Astrocyte of the spinal cord (primary cell): ENCODE measurements at places on chromosomes 4 and X.
A peak's percentile ranks its signal among the peaks of the same experiment; 100 is the strongest.

- DNase-seq, result no peak
Observed at GRCh38 chrX:15451913-15452312, 41.2 kb downstream of the PIR start.

- peak; percentile 66 for DNase-seq
Observed at GRCh38 chr4:55303760-55304165, 42.3 kb upstream of the SRD5A3 start.

GRCh38 chr4:41746440-41747229, 1.9 kb downstream of the PHOX2B start:
- DNase-seq, result no peak

DNA sequence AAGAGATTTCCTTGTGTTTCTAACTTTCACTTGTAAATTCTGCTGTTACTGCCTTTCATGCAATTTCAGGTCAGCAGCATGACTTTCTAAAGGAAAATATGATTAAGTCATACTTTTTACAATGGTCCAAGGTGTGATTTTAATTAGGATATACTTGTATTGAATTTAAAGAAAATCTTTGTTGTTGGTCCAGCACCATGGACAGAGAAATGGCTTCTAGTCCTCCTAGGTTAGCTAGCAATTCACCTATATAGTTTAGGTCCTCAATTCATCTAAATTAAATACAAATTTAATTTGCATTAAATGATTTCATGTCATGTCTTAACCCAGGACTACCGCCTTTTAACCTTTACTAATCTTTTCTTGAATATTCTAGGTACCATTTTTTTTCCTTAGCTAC, 304.9 kb upstream of the RPS6KA3 start:
- peak; percentile 6 for DNase-seq

DNA sequence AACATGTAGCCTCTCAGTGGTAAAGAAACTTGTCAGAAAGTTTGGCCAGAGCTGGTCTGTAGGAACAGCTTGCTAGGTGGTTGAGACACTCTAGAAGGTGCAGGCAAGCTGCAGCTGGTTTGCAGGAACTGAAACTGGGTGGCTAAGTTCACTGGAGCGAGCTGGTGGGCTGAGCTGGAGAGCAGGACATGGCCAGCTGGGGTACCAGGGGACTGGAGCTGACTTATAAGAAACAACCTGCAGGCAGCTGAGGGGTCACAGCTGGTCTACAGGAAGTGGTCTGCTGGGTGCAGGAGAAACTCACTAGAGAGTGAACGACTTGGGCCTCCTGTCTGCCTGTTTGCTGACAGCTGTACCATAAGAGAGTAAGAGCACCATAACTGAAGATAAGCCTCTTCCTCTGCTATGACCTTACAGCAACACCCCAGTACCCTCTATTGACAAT, 157.1 kb upstream of the LNX1 start:
- no peak for DNase-seq

GRCh38 chrX:25726539-25726938, 411.6 kb upstream of the MAGEB18 start:
- peak; percentile 22 for DNase-seq

DNA sequence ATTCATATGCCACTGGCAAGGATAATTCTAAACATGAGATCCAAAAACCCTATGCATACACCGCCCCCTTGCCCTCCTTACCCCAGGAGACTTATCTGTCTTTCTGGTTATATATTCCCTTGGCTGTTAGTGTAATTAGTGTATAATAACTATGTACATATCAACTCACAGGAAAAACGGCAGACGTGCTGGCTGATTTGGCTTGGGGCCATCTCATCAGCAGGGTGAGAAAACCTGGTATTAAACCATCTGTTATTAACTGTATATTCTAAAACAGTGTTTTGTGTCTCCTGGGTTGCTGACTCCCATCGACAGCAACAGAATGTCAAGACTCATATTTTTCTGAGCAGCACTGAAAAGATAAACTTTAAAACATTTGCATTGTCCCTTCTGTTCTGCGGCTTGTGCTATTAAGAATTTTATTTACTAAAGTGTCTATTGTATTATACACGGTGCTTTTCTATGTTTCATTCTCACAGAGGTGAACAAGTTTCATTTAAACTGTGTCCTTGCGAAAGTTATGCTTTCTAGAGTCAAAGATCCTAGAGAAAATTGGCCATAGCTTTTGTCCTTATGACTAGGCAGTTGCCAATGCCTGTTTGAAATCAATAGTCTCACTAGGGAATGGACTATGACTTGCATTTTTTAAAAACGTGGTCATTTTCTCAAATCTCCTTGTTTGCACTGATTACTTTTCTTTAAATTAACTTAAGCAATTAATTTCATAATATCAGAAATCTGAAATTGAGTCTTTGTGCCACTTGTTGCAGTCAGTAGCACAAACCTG, 211.5 kb upstream of the MID1 start:
- no peak for DNase-seq

DNA sequence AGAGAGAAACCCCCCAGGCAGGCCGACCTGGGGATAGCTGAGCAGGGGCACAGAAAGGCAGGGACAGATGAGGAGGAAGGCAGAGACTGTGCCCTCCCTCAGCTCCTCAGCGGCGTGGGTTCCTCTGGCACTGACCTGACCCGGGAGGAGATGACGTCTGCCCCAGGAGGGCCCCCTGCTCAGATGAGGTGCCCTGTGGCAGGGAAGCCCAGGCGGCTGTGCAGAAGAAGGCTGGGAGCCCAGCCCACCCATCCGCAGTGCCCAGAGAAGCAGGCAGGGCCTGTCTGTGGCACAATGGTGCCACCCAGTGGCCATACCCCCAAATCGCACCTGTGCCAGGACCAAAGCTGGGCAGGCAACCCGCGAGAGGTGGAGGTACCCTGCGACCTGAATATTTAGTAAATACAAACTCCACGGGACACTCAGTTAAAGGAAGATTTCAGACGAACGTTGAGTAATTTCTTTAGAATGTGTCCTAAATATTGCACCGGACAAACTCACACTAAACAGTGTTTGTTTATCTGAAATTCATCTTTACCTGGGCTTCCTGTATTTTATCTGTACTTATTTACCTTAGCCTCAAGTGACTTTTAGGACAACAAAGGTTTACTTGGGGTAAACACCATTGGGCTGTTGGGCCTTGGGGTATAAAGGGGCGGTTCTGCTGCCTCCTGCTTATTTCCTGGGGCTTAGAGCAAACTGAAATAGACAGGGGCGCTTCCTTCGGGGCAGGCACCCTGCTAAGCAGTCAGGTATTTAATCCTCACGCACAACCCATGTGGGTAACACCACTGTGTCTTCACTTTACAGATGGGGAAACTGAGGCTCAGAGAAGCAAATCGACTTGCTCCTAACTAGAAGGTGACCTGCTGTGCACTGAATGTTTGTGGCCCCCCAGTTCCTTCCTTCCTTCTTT, 46.5 kb upstream of the HMX1 start:
- DNase-seq, result peak; percentile 16

DNA sequence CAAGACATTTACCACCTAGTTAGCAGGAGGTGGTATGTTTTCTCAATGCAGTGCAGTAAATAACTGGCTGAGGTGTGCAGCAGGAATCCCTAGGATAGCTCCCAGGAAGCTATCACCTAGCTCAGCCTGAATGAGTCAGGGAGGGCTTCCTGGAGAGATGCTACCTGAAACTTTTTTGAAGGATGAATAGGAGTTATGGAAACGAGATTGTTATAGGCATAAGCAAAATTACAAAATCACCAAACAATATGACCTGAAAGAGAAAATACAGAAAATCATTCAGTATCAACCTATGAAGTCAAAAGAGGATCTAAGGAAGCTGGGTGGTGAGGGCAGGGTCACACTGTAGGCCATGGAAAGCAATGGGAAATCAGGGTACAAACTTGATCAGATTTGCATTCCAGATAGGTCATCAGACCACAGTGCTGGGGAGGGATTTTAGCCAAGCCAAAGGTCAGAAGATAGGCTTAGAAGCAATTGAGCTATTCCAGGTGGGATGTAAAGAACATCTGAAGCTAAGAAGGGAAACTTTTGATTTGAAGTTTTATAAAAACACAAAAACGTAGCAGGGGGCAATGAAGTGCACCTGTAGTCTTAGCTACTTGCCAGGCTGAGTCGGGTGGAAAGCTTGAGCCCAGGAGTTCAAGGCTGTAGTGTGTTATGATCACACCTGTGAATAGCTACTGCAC, 11.3 kb downstream of the AREG start:
- no peak for DNase-seq

DNA sequence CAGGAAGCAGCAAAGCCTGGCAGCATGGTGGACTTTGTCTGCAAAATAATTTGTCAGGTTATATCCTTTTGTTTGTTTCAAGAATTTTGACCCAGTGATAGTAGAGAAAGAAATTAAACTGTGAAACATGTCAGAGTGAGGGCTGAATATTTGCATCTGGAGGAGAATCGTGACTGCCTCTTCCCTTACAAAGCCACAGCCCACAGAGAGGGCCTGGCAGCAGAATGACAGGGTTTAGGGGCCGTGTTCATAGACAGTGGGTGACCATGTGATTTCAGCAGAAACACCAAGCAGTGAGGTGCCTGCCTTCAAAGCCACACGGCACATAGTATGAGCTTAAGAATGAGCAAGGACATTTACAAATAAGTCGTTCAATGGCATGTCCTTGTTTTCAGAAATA, 24.4 kb upstream of the PLAC8 start:
- DNase-seq, result no peak

DNA sequence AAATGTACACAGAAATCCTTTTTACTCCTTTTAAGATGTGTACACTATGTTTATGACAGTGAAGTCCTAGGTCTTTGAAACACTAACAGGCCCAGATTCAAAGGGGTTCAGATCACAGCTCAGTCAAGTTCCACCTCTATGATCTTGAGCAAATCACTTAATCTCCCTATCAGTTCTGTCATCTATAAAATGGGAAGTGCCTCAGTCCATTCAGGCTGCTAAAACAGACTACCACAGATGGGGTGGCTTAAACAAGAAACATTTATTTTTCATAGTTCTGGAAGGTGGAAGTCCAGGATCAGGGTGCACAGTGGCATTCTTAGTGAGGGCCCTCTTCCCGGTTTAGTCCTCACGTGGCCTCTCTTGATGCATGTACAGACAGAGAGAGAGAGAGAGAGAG, 117.1 kb downstream of the CORIN start:
- DNase-seq, result no peak

DNA sequence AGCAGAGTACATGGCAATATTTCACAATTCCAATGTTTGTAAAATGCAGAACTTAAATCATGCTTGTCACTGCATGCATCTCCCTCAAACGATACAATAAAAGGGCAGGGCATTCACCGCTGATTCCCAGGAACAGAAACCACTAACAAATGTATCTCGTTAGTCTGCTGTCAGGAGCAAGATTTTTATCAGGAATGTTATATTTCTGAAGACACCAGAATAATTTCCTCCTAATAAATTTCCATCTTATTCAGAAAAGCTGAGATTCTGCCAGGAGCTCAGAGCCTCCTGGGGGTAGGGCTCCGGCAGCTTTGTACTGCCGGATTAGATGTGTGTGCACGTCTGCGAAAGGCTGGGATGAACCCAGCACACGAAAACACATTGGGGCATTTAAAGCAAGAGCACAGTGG, 54.0 kb upstream of the LDB2 start:
- DNase-seq, result peak; percentile 7

- DNase-seq, result peak; percentile 57
Observed at GRCh38 chrX:136694431-136695087, 46.6 kb downstream of the CD40LG start.

GRCh38 chr4:170872794-170873193, 783.0 kb upstream of the AADAT start:
- no peak for DNase-seq

GRCh38 chr4:99824070-99824599, 7.5 kb downstream of the DAPP1 start:
- DNase-seq, result no peak

GRCh38 chrX:153411255-153411987, at the start of gene ZFP92:
Gene ZFP92, plus strand, starts transcription at chrX:153411472. Its CDS starts 6,851 bp downstream, at chrX:153418323.
- DNase-seq, result no peak

- DNase-seq, result no peak
Observed at GRCh38 chr4:170008371-170008770, 17.8 kb downstream of the MFAP3L start.

DNA sequence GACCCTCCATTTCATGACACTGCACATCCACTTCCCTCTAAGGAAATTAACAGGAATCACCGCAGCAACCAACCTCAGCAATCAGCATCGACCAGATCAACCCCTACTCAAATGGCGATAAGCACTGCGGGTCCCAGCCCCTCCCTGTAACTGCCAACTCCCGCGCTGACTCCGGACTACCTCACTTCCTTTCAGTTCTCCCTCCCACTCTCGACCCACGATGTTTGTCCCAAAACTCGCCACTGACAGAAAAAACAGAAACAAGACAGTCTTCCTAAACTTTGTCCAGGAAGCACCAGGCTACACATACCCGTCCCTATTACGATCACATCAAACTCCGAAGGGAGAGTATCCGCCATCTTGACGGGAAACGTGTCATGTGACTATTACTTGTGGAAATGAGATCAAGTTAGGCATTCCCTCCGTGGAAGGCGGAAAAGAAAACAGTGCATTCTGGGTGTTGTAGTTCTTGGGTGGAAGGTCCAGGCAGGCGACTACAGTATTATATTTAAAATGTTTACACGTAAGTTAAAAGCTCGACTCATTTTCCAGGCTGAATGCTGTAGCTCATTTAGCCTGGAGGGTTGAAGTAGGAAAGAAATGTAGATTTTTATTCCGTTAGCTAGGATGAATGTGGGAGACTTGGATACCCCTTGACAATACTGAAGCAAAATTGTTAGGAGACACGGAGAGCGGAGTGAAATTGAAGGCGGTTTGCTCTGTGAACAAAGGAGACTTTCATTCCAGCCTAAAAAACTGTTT, at the start of gene CHM:
CHM (minus strand) TSS at position 385 of the 762 bp plus-strand sequence; CDS start at position 359, 26 bp downstream.
- peak; percentile 89 for DNase-seq

DNA sequence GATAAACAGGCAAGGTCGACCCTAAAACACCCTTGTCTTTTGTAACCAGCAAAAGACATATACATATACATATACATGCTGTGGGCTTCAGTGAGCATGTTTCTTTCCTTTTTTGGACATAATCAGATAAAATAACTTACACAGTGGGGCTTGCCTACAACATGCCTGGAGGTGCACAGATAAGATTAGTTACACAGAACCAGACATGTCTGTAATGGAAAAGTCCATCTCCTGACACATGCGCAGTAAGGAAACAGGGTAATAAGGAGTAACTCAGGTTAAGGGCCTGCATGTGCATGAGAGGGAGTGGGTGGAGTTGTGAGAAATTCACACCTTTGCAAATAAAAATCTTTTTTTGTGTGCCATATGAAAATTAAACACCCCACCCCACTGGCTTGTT, 3.4 kb downstream of the UGT2A1 start:
- no peak for DNase-seq

GRCh38 chr4:24831637-24832036, 36.3 kb downstream of the SOD3 start:
- DNase-seq, result no peak

- no peak for DNase-seq
Observed at GRCh38 chr4:26094076-26094475, 180.1 kb downstream of the SMIM20 start.
